Pancreas (tissue), 10 donors: ENCODE measurements at places on chromosomes 6 and 20. TPM values are rescaled to one million over a fixed set of nuclear protein-coding genes. Genes with fewer than 3 reads are reported as not detected.

- DNase-seq: no peak
Measured at GRCh38 chr6:113258771-113259170, 598.4 kb upstream of the MARCKS start.

- DNase-seq: no peak
Measured at GRCh38 chr6:167987396-167988153, 9.9 kb upstream of the KIF25 start.

DNA sequence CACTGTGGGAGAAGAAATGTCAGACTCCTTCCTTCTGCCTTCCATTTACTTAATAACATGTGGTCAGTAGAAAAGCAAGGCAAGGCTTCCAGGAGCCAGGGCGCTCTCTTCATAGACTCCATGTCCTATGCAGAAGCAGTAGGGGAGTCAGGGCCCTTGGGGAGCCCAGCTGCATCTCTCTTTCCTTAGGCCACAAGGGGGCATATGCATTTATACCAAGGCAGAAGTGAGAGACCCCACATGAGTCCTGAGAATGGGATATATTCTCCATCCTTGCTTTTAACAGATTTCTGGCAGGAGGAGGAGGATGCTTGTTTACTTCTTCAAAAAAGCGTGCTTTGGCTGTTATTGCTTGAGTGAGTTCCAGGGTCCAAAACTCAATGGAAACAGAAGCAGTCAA is 198.5 kb downstream of the HIVEP2 start:
- DNase-seq: no peak

DNA sequence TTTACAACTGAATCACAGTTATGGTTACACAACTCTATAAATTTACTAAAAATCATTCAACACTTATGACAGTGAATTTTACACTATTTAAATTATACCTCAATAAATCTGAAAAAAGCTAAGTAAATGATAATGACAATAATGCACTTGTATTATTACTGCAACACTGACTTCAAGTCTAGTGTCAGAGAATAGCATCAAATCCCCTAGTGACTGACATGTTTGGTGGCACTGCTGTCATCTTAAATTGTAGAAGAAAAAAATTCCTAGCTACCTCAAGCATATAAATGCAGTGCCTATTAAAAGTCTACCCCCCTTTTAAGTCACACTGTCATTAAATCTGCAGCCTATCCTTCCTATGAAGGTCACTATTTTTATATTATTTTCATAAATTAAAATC is 189.4 kb upstream of the RUNX2 start:
- DNase-seq: no peak

DNA sequence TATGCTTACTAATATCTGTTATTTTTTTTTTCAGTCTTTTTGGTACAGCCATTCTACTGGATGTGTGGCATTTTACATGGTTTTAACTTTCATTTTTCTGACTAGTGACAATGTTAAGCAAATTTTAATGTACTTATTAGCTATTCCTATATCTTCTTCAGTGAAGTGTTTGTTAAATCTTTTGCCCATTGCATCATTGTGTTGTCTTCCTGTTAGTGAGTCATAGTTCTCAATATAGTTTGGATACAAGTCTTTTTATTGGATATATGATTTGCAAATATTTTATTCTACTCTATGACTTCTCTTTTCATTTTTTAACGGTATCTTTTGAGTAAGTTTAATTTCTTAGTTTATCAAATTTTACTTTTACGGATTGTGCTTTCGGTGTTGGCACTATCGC is 519.4 kb downstream of the CDKAL1 start:
- DNase-seq: no peak

- no peak for DNase-seq
Measured at GRCh38 chr20:11660673-11661072, 257.0 kb upstream of the BTBD3 start.

DNA sequence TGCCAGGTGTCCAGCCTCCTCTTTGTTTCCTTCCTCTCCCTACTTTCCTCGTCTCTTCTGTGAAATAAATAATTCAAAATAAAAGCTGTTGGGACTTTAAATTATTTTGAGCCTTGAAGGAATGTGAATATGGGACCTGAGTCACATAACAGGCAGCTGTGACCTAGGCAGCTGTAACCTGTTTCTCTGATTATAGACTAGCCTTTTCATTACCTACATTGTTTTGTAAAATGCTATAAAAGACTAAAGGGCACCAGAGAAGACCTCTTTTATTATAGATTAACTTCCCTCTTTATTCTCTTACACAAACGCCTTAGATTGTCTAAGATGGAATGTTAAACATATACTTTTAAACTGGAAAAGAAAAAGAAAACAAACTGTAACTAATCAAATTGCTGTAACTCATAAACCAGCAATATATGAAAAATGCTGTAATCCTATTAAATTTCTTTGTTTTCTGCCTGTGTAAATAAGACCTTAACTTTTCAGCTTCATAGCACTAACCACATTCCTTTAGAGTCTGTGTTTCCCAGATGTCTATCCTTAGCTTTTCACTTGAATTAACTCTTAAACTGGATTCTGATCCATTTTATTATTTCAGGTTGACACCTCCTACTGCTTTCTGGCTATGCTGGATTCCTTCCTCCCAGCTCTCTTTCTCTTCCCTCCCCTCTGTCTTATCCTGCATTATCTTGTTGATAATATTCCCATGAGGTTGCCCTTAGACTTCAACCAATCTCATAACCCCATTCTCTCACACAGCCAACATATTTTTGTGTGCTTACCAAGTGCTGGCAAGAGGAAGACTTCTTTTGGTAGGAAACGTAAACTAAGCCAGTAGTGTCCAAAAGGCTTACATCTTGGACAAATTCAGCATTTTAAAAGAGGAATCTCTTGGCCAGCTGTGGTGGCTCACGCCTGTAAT is 69.2 kb downstream of the TPD52L1 start:
- no peak for DNase-seq

- no peak for DNase-seq
Measured at GRCh38 chr6:158361961-158362669, 49.9 kb downstream of the TULP4 start.

DNA sequence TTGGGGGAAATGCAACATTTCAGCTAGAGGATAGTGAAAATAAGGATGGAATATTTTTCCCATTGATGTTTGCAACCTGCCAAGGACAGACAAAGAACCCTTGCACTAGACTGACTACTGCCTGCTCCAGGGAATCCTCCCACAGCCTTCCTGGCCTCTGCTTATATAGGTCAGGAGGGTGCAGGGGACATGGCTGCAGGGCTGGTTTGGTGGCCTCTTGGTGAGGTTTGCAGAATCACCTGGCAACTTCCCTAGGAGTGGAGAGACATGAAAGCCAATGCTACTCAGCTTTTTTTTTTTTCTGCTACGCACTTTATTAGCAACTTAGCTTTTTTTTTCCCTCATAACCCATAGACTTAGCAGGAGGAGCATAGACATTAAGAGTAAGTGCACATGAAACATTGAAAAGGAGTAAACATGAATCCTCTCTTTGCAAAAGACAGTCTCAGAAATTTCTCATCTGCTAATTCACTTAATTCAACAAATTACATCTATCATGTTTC is 39.8 kb upstream of the CDYL start:
- DNase-seq: no peak

GRCh38 chr20:22810626-22811569 is 224.2 kb upstream of the SSTR4 start:
- DNase-seq: no peak

DNA sequence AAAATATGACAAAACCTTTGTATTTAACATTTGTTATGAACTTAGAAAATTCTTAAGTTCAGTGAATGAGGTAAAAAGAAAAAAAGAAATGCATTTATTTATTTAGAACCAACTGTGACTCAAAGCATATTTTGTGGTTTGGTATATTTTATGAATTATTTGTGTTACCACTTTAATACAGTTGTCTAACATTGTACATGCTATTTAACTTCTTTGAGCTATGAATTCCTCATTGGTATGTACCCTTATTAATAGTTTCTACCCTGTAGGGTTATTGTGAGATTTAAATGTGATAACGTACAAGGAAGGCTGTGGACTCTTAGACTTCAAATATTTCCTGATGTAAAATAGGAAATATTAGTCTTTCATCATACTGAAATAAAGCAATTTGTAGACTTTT is 162.6 kb downstream of the MMUT start:
- no peak for DNase-seq

DNA sequence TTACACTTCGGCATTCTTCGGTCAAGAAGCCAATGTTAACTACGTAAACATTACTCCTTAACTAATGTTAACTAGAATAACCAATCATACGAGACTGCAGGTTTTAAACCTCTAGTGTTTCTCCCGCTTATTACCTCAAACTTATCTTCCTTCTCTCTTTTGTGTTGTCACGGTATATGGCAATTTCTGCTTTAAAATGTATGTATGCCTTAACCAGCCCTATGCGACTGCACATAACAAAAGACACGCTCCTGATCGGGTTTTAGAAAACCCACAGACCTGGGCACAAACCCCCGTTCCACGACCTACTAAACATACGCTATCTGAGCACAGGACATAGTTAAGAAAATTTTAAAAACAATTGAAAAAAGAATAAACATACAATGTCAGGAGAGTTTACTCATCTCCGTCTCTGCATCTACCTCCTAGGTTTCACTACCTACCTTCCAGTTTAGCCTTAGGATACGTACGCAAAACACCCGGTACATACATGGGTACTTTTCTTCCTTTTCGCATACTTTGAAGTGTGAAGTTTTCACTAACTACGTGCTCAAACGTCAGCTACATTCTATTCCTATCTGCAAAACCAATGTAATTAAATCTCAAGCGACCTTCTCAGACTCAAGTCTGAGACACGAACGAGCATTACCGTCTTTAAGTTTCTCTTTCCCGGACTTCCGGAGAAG is 1.1 kb downstream of the CD164 start:
- DNase-seq: no peak

DNA sequence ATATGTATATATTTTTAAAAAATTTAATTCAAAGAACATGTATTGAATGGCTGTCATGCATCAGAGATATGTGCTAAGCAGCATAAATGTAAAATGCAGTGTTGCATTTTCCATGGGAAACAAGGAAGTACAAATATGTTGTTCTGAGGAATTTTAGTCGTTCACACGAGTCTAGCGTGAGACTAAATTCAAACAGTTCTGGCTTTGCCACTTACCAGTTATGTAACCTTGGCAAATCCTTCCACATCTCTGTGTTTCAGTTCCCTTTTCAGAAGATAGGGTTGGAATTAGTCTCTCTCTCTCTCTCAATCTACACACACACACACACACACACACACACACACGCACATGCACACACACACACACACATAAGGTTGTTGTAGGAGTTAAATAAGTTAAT is 305.4 kb downstream of the UTRN start:
- no peak for DNase-seq

DNA sequence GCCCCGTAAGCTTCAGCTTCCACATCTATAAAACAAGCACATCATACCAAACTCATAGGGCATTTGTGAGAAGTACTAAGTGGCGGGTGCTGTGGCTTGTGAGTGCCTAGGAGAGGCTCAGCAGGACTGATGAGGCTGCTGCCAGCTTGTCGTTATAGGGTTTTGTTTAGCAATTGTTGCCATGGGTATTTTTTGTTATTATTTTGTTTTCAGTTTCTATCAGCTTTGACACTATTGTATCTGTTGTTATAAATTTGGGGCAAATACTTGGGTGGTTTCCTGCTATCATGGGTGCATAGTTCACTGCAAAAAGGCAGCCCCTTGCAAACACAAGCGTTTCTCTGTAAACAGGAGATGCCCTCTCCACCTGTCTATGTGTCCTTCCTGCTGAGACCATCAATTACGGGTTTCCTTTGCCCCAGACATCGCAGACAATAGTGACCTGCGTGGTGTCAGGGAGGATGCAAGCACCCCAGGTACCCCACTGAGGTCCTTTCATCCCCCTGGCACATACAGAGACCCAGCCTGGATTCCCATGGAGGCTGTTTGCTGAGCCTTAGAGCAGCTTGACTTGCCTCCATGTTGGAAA is 3.1 kb upstream of the CCDC167 start:
- no peak for DNase-seq

DNA sequence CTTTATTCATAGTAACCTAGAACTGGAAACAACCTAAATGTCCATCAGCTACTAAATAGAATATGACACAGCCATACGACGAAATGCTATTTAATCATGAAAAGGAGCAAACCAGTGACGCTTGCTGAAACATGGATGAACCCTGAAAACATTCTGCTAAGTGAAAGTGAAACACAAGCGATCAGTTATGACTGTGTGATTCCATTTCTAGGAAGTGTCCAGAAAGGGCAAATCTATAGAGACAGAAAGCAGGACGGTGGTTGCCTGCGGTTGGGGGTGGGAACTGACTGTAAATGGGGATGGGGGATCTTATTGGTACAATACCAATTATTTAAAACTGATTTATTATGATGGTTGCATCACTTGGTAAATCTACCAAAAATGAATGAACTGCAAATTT is 126.8 kb downstream of the IPCEF1 start:
- DNase-seq: no peak

DNA sequence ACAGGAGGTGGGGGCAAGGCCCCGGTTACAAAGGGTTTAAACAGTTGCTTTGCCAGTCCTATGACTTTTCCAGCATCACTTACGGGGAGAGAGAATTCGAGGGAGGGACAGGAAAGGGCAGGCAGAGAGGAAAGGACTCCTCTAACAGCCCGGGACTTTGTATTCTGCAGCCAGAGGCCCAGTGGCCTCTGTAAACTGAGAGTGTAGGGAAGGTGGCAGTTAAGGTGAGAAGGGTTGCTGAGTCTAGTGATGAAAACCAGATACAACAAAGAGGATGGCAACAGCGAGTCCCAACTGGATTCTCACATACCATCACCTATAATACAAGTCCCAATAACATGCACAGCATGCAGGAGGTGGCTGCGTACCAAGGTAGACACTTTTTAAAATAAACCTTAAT is 13.5 kb downstream of the PLAGL2 start:
- DNase-seq: no peak

DNA sequence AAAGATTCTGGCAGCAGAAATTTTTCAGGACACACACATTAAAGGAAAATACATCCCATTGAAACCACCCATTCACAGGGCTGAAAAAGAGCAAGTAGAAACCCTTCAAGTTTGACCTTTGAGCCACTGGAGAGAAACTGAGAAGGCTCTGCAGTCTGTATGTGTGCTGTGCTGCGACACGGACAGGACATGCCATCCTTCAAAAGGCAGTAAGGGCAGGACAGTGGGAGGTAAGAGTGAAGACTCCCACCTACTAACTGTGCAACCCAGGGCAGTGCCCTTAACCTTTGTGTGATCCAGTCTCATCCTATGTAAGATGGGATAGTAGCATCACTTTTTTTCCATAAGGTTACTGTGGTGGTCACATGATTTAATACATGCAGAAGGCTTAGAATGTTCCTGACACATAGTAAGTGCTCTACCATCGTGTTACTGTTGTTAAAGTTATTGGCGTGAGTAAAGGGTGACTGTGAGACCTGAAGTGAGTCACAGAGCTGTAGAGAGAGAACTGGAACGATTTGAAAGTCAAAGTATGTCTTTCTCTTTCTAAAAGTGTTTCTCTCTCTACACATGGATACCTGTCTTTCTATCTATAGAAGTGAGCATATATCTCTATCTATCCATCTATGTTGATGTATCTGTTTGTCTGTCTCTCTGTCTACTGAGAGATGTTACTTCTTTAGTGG is 153.7 kb upstream of the OLIG3 start:
- no peak for DNase-seq

TOX2 gene
- 0.64 TPM for total RNA-seq

RNF144B gene
- total RNA-seq: 18.7 TPM

ESR1 gene
- 0.39 TPM for total RNA-seq

NUP43 gene
- 13.1 TPM for total RNA-seq

RFX6 gene
- total RNA-seq: 1.1 TPM

VGLL2 gene
- total RNA-seq: not detected

TRDN gene
- total RNA-seq: not detected

AVP gene
- total RNA-seq: not detected
